Muscle of back (tissue), 13 donors: ENCODE measurements at places on chromosomes 6 and 20. TPM values are rescaled to one million over a fixed set of nuclear protein-coding genes. Genes with fewer than 3 reads are reported as not detected.

The LINC00237 gene
- polyA plus RNA-seq = 0.22 TPM

The PRKN gene
- 3.3 TPM for polyA plus RNA-seq

The ZNF318 gene
- polyA plus RNA-seq = 18.1 TPM

The BPIFB2 gene
- polyA plus RNA-seq = not detected

The PGK2 gene
- not detected for polyA plus RNA-seq

The ESR1 gene
- 3.8 TPM for polyA plus RNA-seq

The IYD gene
- 0.01 TPM for polyA plus RNA-seq

The EPB41L2 gene
- polyA plus RNA-seq = 283 TPM

The MAP7 gene
- polyA plus RNA-seq = 0.62 TPM

The MUCL3 gene
- not detected for polyA plus RNA-seq

The TTBK1 gene
- polyA plus RNA-seq = 0.07 TPM

DNA sequence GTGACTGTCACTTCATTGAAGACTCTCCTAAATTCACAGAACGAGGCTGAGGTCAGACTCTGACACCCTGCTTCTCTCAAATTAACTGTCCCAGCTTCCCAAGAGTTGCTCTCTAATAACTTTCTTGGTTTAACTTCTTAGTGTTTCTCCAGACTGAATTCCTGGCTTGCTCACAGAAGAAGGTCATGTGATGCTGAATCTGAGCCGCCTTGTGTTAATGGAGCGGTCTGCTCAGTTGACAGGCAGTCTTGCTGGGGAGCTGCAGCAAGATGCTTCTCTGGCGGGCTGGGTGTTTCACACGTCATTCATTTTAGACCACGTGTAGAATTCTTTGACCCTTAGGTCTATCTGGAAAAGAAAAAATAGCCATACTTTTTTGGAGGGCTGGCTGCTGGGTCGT lies 107.3 kb downstream of the FOXO3 start:
- peak; percentile 52 for DNase-seq

- DNase-seq = no peak
Observed at GRCh38 chr6:5211492-5211891, 49.3 kb downstream of the LYRM4 start.

- peak; percentile 53 for DNase-seq
Observed at GRCh38 chr20:23995905-23996666, 7.5 kb upstream of the GGTLC1 start.

GRCh38 chr6:167676000-167676665 lies 150.6 kb upstream of the AFDN start:
- peak; percentile 72 for DNase-seq

- DNase-seq = no peak
Observed at GRCh38 chr6:42436825-42437224, 14.9 kb downstream of the TRERF1 start.

DNA sequence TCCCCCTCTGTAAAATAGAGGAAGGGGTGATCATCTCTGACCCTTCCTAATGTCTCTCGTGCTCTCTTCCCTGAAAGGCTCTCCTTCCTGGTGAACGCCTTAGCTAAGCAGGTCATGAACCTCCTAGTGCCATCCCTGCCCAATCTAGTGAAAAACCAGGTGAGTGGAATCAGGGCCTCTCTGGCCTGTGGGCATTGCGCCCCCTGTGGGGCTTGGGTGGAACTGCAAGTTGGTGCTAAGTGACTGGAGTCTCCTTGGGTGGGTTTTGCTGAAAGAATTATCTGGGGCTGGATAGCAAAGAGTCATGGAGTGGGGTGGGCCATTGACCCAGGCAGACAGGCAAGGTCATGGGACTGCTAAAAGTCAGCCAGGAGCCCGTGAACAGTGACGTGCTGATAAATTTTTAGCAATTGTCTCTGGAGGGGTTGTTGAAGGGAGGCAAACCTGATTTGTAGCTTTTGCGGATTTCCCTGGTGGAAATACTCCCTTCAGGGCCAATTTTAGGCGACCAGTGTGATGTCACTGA lies 8.9 kb downstream of the BPIFB1 start:
- DNase-seq = no peak

GRCh38 chr6:10771371-10771894 lies 23.8 kb downstream of the TMEM14B start:
- no peak for DNase-seq

DNA sequence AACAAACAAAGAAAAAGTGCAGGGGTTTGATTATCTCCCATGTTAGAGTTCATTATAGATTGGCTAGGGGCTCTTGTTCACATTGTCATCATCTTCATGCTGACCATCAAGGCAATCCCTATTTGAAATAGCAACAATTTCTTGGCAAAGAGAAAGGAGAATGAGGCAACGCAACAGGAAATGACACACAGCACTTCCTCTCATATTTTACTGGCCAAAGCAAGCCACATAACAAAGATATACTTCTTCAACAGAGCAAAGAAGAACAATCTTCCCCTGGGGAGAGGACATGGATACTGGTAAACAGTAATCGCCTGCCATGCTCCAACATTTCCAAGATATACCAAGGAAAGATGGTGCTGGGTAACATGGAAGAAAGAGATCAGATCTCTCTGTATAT lies 29.8 kb downstream of the EPM2A start:
- DNase-seq = no peak

GRCh38 chr6:108596956-108597355 lies 36.2 kb downstream of the FOXO3 start:
- DNase-seq = no peak

DNA sequence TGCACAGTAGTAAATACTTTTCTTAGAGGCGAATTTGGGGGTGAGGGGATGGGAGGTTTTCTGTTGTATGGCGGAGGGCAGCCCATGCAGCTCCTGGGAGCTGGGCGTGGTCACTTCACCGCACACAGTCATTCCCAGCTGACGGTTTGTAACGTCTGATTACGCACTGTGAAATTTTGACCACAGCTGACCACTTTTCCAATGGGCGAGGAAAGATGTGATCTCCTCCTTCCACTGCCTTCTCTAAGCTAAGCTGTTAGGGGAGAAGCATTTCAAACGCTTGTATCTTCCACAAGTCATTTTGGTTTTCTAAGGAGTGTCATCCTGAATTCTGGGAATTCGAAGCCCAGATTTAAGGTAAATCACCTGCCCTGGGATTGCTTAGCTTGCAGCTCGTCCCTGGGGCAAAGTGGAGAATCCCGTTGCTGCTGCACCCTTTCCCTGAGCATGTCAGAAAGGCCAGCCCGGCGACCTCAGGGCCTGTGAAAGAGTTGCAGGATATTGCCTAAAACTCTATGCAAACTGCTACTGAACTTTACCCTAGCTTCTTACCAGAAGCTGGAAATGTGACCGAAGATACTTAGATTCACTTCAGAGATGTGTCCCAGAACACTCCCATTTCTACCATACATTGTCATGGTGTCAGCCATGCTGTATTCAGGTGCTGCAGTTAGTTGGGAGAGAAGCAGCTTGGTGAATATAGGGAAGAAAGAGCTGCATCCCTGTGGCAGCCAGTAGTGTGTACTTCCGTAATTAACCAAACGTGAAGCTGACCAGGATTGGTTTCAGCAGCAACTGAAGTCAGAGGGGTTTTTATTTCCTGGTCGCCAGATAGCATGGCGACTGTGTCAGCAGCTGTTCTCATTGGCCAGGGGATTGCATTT lies 58.9 kb downstream of the RREB1 start:
- DNase-seq = no peak

GRCh38 chr6:132725947-132726607 lies 12.2 kb upstream of the VNN1 start:
- no peak for DNase-seq

DNA sequence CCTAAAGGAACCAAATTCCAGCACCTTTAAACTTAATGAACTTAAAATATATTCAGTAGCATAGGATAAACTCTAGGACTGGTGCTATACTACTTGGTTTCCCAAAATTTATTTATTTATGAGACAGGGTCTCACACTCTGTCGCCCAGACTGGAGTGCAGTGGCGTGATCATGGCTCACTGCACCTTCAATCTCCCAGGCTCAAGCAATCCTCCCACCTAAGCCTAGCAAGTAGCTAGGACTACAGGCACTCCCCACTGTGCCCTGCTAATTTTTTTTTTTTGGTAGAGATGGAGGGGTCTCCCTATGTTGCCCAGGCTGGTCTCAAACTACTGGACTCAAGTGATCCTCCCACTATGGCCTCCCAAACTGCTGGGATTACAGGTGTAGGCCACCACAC lies 21.4 kb downstream of the EIF2S2 start:
- DNase-seq = no peak

DNA sequence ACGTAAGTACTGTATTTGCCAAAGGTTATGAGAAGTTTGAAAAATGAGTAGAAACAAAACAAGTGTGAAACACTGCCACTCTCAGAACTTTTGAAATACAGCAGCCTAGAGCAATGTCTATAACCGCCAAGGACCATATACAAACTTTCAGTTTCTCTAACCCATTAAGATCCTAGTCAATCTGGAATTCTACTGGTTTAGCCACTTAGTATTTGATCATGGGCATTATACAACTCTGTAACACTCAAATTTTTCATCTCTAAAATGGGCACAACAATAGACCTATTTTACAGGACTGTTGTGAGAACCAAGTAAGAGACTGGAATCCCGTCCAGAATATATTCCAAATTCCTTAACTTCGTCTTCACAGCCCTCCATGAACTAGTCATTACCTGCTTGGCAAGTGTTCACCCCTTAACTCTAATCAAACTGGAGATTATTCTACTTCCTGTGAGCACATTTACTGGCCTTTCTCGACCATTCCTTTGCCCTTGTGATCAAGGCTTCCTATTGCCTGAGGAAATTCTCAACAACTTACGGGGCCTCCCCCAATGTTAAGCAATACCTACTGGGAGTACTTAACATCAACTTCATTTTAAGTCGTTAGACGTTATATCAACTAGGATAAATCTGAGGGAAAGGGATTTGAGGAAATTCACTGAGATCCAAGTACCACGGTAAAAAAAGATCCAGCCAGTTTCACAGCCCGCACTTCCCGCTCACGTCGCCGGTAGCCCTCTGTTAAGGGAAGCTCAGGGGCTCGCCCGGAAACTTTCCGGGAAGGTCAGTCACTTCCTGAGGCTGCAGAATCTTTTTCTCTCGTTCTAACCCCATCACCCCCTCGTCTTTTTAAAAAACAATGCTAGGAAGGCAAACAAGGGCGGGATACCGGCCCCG lies 1.1 kb downstream of the EIF2S2 start:
- no peak for DNase-seq

- DNase-seq = peak; percentile 26
Observed at GRCh38 chr20:9093218-9093957, 24.5 kb downstream of the PLCB4 start.

GRCh38 chr6:132456700-132457143 lies 55.4 kb upstream of the MOXD1 start:
- peak; percentile 50 for DNase-seq

DNA sequence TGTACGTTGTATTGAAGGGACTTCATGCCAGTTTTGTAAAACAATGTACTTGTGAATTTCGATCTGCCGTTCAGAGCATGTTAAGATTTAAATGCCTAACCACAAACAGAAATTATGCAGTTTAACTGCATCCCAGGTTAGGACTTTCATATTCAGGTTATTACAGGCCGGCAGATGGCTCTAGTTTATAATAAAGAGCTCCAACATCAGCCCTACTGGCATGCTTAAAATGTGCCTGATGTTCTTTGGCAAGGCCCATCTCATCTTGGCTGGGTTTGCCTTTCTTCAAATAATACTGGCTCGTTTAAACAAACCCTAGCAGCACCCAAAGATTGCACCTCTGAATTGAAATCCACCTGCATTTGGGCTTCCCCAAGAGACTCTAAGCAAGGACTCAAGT lies 169.3 kb upstream of the RIN2 start:
- DNase-seq = peak; percentile 47

DNA sequence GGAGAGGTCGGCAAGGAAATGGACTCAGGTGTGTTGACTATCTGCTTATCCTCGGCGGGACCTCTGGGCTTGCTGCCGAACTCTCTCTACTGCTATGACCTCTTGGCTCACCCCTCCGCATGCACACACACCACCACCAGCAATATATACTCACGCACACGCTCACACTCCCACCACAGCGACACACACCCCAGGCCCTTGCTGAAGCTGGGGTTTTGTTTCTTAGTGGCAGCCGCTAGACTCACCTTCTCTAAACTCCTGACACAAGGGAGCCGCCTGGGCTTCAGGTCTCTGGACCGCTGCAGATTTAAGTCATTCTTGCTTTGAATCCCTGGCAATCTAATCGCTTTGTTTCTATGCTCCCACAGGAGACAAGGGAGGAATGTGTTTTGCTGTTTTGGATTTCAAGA lies 59.4 kb upstream of the BACH2 start:
- no peak for DNase-seq

DNA sequence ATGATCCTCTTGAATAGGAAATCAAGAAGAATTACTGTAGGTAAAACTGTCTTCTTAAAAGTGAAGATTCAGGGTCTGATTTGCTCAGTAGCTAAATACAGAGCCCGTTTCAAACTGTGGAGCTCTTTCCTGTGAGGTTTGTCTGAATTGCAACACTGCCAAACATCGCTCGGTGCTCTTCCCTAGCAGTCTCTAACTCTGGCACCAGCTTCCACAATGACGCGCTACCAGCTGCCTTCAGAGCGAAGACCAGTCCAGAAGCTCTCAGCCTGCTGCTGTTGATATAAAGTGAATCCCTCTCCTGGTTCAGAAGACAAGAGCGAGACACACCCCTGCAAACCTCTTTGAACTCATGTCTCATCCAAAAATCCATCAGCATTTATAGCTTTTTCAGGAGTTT lies 447.0 kb downstream of the LMBRD1 start:
- peak; percentile 83 for DNase-seq

DNA sequence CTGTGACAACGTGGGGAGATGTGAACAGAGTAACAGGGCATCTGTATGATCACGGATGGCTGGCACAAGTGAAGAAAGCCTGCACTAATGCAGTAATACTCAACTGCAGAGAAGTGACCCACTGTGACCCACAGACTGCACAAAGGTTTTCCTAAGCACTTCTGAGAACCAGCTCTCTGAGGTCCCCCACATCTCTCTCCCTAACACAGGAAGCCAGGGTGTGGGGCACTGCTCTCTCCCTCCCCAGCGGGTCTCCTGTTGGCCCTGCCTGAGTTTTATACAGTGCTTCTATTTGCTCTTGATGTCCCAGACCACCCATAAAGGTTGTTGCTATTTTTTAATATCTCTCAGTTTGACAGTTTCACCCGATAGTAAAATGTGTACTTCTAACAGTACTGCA lies 11.3 kb downstream of the APMAP start:
- DNase-seq = no peak
